Stimulated activated CD8-positive, alpha-beta memory T cell treated with anti-CD3 and anti-CD28 coated beads, Interleukin-7, amount 100 ng/mL, for 48 hours (primary cell): ENCODE measurements at places on chromosomes 16 and 17.

- no peak for DNase-seq
Measured at GRCh38 chr17:76207275-76208059, 32.8 kb downstream of the RNF157 start.

DNA sequence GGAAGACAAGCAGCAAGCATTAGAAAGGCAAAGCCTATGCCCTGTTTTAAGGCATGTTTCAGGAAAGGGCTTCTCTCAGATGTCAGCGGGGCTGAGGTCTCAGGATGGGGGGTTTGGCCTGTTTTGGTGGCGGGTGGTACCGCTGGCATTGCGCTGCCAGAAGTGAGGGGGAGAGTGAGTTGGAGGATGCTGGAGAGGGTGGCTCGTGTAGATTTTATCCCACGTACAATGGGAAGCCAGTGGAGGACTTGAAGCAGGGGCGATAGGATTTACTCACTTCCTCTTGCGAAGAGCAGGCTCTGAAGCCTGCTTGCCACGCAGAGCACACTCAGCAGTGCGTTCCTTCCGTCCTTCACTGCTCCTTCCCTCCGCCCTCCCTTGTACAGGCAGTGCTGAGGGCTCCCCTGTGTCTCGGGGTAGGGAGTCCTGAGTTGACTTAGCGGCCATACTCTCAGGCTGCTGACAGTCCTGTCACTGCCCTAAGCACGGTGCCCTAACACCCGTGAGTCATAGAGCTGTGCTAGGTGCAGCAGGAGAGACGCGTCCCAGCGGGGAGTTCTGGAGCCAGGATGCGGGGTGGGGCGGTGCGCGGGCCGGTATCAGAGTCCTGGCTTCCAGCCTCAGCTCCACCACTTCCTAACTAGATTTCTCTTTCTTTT lies 113.1 kb downstream of the SNX29 start:
- no peak for DNase-seq

DNA sequence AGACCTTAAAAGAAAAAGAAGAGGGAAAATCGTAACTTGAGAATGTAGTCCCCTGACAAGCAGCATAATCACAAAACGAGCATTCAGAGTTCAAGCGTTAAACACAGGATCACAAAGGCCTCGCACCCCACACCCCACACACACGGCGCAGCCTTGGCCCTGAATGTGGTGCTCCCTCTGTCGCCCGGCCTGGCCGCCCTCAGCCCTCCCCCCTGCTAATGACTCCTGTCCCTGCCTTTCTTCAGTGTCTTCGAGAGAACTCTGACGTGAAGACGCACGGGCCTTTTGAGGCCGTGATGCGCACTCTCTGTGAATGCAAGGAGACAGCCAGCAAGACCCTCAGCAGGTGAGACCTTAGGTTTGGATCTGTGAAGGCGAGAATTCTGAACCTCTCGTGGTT lies 47.5 kb upstream of the ENDOV start:
- no peak for DNase-seq

DNA sequence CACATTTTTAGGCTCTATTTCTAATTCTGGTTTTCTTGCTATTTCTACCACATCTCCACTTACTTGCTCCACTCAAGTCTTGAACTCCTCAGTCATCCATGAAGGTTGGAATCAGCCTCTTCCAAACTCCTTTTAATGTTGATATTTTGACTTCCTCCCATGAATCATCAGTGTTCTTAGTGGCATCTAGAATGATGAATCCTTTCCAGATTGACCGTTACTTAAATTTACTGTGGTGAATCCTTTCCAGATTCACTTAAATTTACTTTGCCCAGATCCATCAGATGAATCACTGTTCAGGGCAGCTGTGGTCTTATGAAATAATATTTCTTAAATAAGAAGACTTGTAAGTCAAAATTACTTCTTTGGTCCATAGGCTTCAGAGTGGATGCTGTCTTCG lies 32.4 kb downstream of the CLTC start:
- DNase-seq, result no peak

DNA sequence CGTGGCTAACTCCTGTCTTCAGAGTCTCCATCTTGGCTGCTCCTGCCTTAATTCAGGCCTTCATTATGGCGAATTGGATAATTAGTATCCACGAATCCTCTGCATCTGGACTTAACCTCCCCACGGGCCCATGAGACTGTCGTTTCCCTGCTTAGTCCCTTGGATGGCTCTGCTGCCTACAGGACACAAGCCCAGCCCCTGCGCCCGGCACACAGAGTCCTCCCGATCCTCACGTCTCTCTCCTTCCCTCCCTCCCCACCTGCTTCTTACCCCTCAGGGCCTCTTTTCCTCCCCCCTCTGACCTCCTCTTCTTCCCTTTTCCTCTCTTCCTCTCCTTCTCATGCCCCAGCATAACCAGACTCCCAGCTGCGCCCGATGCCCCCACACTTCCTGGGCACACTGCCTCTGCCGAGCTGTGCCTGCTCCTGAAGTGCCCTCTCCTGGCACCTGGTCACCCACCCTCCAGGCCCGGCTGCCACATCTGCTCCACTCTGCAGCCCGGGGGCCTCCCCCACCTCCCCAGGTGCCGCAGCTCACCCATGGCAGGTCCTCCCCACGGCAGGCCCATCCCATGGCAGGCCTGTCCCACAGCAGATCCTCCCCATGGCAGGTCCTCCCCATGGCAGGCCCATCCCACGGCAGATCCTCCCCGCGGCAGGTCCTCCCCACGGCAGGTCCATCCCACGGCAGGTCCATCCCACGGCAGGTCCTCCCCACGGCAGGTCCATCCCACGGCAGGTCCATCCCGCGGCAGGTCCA lies 45.9 kb downstream of the RPH3AL start:
- no peak for DNase-seq

- DNase-seq, result no peak
Measured at GRCh38 chr16:24491731-24492130, 47.6 kb upstream of the RBBP6 start.

DNA sequence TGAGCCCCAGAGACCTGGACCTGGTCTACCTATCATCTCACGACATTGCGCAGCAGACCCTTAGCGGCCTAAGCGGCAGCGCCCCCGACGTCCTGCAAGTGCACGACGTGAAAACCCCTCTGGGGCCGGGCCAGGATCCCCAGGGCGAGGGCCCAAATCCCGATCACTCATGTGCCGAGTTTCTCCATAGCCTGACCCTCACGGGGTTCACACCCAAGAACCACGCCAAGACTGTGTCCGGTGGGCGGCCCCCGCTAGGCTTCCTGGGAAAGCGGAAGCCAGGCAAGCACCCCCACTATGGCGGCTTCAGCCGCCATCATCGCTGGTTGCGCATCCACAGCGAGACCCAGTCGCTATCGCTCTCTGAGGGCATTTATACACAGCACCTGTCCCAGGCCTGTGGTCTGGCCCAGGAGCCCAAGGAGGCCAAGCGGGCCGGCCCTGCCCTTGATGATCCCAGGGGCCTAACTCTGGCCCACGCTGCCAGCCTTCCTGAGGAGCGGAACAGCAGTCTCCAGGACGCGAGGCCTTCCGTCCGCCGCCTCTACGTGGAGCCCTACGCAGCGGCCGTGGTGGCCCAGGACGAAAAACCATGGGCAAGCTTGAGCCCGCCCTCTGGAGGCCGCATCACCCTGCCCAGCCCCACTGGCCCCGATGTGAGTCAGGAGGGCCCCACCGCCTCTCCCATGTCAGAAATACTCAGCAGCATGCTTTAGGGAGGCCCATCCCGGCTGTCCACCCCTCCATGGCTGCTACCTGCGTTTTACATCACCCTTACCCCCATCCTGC lies 82.8 kb upstream of the NOG start:
- DNase-seq, result no peak

DNA sequence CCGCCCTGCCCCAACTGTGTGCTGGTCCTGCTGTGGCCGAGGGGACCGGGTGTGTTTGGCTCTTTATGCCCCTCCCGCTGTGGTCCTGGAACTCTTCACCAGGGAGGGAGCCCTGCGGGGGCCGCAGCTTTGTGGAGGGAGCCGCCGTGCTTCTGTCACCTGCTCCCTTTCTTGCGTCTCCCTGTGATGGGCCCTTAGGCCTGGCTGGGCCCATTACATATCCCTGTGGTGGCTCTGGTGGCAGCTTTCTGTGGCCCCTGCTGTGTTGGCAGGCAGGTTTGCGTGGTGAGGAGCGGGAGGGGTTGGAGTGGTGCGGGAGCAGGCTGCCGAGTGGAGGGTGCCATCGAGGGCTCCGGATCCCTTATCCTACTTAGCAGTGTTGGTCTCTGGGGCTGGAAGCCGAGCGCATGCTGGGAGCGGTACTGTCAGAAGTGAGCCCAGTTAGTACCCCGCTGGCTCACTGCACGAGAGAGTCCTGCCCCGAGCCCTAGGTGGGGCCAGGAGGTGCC lies 60.4 kb downstream of the PDPK1 start:
- DNase-seq, result no peak

DNA sequence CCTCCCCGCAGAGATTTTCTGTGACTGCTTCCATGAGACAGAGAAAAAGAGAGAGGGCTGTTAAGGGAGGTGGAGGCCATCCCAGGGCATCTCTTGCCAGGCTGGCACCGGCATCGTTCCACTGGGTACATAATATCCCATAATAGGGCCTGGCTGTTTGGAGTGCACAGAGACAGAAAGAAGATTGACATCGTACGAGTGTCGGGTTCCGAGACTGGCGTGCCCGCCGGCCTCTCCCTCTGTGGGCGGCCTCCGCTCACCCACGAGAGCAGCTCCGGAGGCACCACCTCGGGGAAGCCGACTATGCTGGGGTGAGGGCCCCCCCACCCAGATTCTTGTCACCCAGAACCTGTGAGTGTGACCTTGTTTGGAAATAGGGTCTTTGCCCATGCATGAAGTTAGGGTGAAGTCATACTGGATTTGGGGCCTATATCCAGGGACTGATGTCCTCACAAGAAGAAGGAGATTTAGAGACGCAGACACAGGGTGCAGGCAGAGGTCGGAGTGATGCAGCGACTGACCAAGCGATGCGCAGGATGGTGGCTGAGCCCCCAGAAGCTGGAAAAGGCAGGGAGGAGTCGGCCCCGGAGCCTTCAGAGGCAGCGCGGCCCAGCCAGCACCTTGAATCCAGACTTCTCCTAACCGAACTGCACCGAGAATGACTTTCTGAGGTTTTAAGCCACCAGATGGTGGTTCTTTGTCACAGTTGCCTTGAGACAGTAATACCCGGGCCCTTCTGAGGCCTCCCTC lies 101.8 kb upstream of the CIBAR2 start:
- no peak for DNase-seq

DNA sequence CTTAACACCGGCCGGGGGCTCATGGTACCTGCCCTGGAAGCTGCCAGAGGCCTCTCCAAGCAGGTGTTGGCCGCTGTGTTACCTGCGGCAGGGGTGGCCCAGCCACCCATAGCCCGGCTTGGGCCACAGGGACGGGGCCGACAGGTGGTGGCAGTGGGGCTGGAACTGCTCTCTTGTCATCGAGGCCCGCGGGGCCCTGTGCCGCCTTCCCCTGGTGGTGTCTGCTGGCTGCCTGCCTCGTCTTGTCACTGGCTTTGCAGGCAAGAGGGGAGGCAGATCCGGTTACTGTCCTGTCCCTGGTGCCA lies 27.1 kb downstream of the GSE1 start:
- DNase-seq, result no peak

DNA sequence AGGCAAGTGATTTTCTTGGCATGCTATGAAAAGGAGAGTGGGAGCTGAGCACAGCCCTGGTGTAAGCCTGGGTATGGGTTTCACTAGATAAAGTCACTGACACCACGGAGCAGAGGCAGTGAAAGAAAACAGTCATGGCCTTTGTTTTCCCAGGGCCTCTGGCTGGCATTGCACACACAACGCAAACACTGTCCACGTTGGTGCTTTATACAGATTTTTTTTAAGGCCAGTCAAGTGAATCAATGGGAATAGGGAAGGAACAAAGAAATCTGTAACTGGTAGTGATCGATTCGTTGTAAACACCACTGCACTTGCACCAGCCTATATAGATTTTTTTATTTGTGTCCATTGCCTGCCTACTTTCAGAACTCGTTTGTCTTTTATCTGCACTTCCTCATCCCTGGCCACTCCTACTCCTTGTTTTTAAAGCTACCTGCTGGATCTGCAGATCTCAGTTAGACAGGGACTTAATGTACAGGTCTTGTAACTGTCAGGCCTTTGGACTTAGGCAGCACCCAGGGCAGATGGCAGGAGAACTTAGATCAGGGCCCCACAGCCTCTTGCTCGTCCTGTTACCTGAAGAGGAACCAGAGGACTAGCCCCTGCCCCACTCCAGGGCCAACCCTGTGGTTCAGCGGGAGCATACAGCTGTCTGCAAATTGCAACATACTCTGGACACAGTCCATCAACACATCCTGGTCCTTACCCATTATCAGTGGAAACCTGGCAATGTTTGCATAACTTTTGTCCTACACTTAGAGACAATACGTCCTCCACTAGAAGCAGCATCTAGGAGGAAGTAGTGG lies 10.6 kb upstream of the TMIGD1 start:
- no peak for DNase-seq

DNA sequence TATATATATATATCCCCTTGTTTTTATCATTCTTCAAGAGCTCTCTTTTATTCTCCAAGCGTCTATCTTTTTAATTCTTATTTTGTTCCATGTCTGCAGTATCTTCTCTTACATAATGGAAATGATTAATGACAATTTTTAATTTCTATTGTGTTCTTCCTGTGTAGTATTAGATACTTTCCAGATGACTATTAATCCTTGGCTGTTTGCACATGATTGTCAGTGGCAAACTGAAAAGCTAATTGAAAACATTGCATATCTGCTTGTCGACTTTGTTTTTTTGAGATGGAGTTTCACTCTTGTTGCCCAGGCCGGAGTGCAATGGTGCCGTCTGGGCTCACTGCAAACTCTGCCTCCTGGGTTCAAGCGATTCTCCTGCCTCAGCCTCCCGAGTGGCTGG lies 124.7 kb downstream of the BCAS3 start:
- no peak for DNase-seq

- no peak for DNase-seq
Measured at GRCh38 chr16:50520451-50521245, 27.5 kb upstream of the NKD1 start.

DNA sequence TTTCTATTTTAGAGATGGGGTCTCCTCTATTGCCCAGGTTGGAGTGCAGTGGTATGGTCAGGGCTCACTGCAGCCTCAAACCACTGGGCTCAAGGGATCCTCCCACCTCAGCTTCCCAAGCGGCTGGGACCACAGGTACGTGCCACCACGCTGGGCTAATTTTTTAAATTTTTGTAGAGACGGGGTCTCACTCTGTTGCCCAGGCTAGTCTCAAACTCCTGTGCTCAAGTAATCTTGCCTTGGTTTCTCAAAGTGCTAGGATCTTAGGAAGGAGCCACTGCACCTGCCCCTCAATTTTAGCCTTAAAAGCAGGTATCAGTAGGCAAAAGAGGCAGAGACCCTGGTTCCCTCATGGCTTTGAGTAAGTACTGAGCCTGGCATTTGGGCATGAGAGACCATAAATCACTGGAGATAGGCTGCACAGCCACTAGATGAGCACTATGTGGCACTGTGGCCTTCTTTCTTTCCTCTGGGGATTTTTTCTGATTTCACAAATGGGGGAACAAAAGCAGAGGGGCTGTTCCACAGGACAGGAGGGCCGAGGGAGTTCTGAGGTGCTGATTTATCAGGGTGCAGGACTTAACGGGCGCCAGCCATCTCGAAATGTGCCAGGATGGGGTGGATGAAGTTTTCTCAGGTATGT lies 82.2 kb downstream of the PLXDC1 start:
- DNase-seq, result no peak

DNA sequence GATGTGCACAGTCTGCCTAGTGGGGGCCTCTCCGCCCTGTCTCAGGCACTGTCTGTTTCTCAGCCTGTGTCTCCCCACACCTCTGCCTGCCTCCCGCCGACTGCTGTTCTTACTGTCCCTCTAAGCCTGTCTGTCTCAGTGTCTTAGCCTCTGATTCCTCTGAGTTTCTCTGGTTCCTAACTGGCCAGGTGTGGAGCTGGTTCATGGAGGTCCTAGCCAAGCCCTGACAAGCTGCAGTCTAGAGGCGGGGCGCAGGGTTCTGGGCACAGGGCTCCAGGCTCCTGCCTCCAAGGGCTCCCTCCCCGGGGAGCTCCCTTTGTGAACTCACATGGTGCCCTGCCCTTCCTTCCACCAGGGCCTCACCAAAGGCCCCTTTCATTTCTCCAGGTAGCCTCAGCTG lies 19.4 kb downstream of the C17orf100 start:
- DNase-seq, result no peak
